ENCODE measurements at places on chromosomes 4 and X.

DNA sequence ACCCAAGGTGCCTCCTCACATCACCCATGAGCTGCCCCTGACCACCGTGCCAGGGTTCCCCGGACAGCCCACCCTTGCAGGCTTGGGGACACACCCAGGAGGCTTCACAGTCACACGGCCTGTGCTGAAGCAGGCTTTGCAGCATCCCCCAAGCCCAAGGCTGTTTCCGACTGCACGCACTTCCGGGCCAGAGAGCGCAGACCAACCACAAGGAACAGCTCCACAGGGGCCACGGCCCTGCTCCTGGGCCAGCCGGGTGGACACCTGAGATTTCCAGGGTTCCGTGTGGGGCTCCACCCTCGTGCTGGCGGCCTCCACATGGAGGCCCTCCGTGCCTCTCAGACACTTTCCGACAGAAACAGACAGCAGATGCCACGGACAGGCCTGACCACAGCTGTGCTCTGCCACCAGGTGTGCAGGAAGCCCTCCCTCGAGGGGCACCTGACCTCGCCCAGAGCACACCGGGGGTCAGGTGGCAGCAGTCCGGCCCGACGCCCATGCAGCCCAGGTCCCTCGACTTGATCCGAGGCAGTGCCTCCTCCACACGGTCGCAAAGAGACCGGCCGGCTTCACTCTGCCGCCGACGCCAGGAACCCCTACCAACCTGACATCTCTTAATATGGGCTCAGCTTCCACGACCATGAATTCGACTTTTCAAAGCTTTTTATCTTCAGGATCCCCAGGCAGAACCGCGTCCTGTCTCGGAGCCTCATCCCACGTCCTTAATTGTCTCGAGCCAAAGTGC, 8.0 kb downstream of the CTBP1 start:
- DNase-seq, result no peak

GRCh38 chr4:119510395-119511149, 118.0 kb downstream of the PDE5A start:
- no peak for DNase-seq

DNA sequence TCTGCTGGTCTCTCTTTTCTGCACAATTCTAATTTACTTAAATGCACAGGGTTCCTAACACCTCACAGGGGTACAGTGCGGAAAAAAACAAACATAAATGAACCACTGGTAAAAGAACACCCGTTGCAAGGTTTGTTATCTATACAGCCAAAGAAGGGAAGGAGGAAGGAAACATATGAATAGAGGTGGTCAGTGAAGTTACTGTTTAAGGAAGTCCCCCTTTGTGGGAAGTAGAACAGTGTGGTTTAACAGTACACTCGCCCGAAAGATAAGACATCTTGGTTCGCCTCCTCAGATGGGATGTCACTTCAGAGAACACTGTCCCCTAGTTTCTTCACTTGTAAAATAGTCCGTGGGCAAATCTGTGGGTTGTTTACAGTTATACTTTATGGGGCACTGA, 57.5 kb downstream of the TEC start:
- no peak for DNase-seq

GRCh38 chr4:169313732-169314131, 43.0 kb upstream of the SH3RF1 start:
- no peak for DNase-seq

GRCh38 chr4:14659286-14659685, 343.0 kb upstream of the CPEB2 start:
- DNase-seq, result no peak

DNA sequence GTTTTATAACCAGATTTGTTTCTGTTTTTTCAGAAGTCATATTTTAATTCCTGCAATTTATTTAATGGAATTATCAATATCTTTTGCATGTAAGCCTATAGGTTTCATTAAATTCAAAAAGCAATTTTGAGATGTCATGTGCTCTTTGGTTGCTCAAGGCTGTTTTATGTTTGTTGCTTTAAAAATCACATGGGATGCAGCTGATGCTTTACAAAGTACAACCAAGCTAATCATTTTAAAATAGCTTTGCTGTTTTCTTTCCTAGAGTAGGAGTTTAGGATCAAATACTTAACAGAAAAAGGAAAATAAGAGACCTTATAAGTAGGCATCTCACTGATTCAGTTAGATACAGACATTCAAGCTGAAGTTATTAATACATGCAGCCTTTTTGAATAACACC, 11.3 kb downstream of the CPEB2 start:
- no peak for DNase-seq

GRCh38 chrX:130716781-130717413, 186.1 kb downstream of the ENOX2 start:
- DNase-seq, result no peak

GRCh38 chrX:147757750-147758149, 154.0 kb upstream of the FMR1 start:
- DNase-seq, result no peak

DNA sequence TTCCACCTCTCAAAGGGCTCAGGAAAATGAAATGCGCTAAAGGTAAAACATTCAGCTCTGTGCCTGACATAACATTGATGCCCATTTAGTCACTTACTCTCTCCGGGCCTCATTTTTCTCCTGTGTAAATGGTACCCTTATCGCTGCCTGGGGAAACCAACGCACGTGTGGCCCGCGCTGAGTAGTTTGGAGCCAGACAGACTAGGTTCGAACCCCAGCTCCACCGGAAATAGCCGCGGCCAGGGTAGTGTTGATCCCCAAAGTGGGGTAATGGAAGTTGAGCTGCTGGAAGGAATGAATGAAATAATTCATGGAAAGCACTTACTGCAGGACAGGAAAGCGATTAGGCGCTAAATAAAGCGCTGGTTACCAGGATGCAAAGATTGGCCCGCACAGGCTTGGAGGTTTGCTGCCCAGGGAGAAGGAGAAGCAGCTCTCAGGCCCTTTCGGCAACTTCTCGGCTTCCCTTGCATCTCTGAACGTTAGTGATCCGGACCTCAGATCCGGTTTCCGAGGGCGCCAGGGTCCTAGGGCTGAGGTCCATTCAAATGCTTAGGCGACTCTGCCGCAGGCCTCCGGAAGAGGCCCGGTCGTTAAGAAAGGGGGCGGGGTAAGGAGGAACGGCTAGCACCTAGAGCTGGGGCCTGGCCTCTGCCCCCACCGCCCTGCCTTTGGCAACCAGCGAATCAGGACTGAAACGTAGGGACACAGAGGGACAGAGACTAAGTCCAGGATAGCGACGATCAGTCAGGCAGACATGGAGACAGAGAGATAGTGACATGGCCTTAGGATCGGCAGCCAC, 13.3 kb downstream of the NKX3-2 start:
- DNase-seq, result no peak

- no peak for DNase-seq
Measured at GRCh38 chr4:8846046-8846720, 25.5 kb downstream of the HMX1 start.

- DNase-seq, result no peak
Measured at GRCh38 chrX:9071031-9071650, 37.2 kb upstream of the FAM9B start.

GRCh38 chrX:17098516-17099247, 152.2 kb downstream of the REPS2 start:
- no peak for DNase-seq

GRCh38 chr4:170139764-170140163, 50.0 kb upstream of the AADAT start:
- DNase-seq, result no peak

DNA sequence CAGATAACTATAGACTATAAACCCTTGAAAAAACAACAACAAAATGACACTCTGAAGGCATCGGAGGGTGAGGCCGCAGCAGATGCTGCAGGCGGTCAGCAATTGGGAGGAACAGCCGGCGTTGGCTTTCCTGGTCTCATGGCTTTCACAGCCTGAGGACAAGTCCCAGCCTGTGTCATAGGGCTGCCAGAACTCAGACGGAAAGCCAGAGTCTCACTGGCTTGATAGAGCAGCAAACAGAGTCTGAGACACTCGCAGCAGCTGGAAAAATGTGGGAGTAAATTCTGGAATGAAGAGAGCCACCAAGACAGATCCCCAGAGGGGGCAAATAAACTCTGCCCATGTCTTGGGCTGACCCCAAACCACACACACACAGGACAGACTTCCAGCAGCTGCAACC, 86.3 kb downstream of the PPP2R2C start:
- DNase-seq, result no peak

- DNase-seq, result no peak
Measured at GRCh38 chrX:115261148-115261547, 27.3 kb upstream of the LRCH2 start.

GRCh38 chr4:74751856-74752255, 42.5 kb downstream of the BTC start:
- no peak for DNase-seq

- no peak for DNase-seq
Measured at GRCh38 chrX:44971674-44972073, 98.7 kb downstream of the KDM6A start.

DNA sequence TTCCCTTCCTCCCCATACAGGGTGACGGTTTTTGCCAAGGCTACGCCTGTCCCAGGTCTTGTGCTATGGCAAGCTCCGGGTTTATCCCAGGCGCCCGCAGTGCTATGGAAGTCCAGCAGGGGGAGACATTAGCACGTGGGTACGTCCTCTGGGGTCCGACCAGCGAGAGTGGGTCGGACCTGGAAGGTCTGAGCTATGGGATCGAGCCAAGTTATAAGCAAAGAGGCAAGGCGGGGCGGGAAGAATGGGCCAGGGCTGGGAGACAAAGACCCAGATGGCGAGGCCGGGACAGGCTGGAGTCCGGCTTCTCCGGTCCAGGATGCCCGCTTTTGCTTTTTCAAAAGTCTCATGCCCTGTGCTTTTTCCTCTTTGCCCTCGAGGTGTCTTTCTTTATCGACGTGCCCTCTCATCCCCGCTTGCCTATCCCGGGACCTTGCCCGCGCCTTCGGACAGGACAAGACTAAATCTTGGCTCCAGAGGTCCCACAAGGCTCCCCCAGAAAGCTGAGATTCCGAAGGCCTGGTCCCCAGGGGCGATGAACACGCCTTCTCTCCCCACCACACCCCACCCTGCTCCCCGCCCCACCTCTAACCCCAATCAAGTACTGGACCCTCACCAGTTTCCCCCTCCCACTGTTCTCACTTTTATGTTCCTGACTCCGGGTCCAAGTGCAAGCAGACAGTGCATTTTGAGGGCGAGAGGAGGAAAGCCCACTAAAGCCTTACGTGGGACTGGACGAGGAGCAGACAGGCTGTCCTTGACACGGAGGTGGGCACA, 785 bp upstream of the EFNB1 start:
- DNase-seq, result peak; percentile 79

DNA sequence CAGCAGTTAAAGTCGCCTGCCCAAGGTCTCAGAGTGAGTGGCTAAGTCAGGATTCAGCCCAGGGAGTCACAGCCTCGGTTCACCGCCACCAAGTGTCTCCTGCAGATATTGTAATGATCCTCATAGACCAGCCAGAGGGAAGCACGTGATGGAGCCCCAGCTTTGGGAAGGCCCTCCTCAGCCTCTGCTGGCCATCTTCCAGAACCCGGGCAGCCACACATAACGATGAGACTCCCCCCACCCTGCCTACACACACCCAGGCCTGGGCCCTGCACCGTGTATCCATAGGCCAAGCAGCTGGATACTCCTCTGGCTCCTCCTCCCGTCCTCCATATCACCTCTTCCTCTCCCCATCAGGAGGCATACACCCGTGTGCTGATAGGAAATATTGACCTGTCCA, 19.6 kb upstream of the SASH3 start:
- DNase-seq, result no peak

GRCh38 chrX:1453951-1454785, 1.5 kb upstream of the ASMTL start:
- peak; percentile 94 for DNase-seq

GRCh38 chrX:17012465-17012864, 66.0 kb downstream of the REPS2 start:
- DNase-seq, result no peak

DNA sequence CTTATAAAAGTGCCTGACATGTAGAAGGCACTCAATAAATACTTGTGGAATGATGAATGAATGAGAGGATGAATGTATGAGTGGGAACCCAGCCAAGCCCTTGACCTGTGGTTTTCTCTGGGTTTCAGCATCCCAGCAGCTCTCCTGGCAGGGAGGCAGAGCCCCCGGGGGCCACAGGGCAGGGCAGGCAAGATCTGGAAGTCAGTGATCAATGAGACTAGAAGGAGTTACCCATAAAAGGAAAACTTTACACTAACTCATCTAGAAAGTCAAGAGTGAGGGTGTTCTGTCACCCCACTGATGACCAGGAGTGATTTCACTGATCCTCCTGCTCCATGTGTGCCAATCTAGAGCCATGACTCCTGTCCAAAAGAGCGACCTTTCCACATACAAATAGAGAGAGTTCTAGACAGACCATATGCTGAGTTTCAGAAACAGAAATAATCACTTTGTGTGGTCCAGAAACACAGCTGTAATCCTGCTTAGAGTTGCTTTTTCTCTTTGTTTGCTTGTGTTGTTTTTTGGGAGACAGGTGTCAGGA, 37.4 kb downstream of the MGARP start:
- DNase-seq, result no peak

DNA sequence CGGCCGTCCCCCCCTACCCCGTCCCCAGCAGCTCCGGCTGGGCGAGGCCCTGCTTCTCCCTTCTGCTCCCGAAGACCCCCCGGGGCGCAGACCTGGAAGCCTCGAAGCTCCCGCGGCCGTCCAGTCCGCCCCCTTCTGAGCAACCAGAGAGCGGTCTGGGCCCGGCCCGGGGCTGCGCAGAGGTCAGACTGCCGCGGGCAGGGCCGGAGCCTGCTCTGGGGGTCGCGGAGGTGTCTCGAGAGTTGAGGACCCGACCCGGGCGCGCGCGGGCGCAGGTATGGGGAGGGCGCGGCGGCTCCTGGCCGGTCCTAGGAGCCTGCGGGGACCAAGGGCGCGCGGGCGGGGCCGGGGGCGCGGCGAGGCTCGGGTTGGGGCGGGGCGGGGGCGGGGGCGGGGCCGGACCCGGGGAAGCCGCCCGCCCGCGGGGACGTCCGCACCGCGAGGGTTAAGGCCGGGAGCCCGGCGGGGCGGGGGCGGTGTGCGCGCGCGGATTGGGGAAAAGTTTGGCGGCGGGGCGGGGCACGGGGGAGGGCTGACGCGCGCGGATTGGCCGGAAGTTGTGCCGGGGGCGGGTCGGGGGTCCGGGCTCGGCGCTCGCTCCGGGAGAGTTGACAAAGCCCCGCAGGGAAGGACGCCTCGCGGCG, at the start of gene FGFRL1:
Gene FGFRL1, plus strand, starts transcription at position 605 of the 644 bp plus-strand sequence. CDS start 860 bp downstream, outside the sequence.
- peak; percentile 91 for DNase-seq

All from stimulated activated CD4-positive, alpha-beta T cell treated with anti-CD3 and anti-CD28 coated beads, Interleukin-4, amount 100 ng/mL, for 24 hours (primary cell).